ENCODE measurements at places on chromosomes 7 and 10.

GRCh38 chr10:33244354-33244967 lies 90.0 kb downstream of the NRP1 start:
- no peak for DNase-seq

- no peak for DNase-seq
These were observed 687.3 kb downstream of the DNAJB9 start for GRCh38 chr7:109256762-109257560.

DNA sequence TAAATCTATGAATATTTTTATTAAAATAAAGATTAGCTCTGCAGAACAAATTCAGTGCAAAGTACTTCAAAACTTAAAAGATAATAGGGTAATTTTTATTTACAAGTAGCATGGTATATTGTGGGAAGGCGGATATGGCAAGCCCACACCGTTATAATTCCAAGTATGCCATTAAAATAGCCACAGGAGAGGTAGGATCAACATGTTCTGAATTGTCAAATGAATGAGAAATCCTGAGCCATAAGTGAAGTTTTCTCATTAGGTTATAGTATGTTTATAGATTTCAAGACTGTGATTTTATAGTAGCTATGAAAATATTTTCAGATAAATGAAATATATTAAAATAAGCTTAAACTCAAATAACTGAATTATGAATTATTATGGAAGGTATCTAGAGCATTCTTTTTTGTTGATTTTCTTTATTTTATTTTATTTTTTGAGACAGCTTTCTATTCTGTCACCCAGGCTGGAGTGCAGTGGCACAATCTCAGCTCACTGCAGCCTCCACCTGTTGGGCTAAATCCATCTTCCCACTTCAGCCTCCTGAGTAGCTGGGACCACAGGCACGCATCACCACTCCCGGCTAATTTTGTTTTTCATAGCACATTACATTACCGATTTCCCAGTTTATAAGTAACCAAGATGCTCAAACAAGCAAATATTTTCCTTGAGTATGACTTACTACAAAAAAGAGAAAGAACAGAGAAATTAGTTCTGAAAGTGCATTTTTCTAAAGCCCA lies 956.6 kb downstream of the GATA3 start:
- no peak for DNase-seq

DNA sequence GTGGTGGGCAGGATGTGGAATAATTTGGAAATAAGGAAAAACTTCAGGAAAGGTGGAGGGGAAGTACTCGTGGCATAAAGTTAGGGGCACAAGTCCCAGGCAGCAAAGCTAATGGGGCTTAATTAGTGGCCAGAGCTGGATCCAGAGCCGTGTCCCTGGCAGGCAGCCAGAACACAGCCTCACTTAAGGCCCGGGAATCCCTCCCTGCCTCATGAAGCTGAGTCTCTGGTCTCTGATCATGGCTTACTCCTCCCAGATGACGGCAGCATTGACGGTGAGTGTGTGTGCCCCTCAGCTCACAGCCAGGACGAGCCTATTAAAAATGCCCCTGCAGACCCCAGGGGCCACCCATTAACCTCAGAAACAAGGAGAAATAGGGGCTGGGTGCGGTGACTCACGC lies 48.2 kb upstream of the NPTX2 start:
- no peak for DNase-seq

- DNase-seq: no peak
These were observed 1.0 kb downstream of the PSMC2 start for GRCh38 chr7:103348452-103348851.

GRCh38 chr10:78537018-78537417 lies 503.4 kb downstream of the RPS24 start:
- no peak for DNase-seq

- DNase-seq: no peak
These were observed 63.0 kb downstream of the VOPP1 start for GRCh38 chr7:55509322-55509721.

- no peak for DNase-seq
These were observed 552.4 kb upstream of the KCND2 start for GRCh38 chr7:119720541-119720940.

DNA sequence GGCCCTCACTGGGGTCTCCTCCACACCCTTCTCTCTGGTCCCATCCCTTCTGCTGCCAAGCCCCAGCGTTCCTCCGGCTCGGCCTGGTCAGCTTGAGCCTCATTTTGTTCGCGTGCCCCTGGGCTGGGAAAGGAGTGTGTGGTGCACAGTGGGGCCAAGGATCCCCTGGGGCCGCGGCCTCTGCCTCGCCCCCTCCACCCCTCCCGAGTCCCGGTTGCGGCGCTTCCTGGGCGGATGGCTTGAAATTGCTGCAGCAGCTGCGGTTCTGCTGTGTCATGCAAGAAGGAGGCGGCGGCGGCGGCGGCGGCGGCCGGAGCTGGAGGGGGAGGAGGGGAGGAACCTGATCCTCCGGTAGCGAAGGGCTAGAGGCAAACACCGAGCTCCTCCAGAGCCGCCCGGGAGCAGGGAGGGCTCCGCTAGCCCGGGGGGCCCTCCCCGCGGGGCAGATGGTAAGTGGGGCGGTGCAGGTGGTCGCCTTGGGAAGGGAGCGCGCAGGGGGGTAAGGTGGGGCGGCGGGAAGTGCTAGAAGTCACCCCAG lies 217.8 kb upstream of the MKLN1 start:
- DNase-seq: peak; percentile 77

- peak; percentile 42 for DNase-seq
These were observed 113.4 kb downstream of the BTRC start for GRCh38 chr10:101467286-101467770.

DNA sequence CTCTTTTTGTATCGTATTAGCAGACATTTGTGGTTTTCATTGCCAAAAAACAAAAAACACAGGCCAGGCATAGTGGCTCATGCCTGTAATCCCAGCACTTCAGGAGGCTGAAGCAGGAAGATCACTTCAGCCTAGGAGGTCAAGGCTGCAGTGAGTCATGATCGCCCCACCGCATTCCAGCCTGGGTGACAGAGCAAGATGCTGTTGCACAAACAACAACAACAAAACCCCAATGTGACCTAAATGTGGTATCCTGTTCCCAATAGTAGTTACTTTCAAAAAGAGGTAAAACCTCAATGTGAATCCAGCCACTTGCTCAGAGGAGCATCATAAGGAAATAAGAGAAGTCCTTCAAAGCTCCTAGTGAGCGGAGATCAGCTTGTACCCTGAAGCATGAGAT lies 45.8 kb upstream of the SKAP2 start:
- DNase-seq: no peak

GRCh38 chr7:79471283-79471682 lies 17.8 kb upstream of the MAGI2 start:
- DNase-seq: no peak

- DNase-seq: no peak
These were observed 12.2 kb downstream of the TES start for GRCh38 chr7:116222501-116222900.

DNA sequence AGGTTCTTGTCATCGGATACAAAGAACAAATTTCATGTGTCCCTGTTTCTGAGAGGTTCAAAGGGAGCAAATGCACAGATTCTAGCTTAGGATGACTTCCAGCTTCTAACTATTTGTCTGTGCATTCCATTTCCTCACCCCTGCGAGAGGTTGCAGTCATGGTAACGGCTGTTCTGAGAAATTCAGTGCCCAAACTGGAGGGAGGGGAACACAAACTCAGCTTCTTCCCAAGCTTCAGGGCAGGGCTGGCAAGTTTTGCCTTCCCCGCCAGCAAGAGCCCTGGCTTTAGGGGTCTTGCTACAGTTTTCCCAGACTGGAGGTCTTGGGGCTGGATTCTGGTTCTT lies 11.1 kb downstream of the FAS start:
- no peak for DNase-seq

DNA sequence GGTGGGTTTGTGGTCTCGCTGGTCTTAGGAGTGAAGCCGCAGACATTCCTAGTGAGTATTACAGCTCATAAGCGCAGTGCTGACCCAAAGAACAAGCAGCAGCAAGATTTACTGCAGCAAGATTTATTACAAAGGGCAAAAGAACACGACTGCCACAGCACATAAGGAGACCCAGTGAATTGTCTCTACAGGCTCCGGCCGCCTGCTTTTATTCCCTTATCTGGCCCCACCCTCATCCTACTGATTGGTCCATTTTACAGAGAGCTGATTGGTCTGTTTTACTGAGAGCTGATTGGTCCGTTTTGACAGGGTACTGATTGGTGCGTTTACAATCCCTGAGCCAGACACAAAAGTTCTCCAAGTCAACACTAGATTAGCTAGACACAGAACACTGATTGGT lies 82.1 kb downstream of the VIPR2 start:
- DNase-seq: no peak

GRCh38 chr10:116403740-116404250 lies 23.9 kb upstream of the PNLIPRP3 start:
- no peak for DNase-seq

GRCh38 chr7:23981314-23981713 lies 271.3 kb downstream of the STK31 start:
- DNase-seq: no peak

GRCh38 chr7:158976849-158977593 lies 120.7 kb downstream of the DYNC2I1 start:
- DNase-seq: peak; percentile 89

DNA sequence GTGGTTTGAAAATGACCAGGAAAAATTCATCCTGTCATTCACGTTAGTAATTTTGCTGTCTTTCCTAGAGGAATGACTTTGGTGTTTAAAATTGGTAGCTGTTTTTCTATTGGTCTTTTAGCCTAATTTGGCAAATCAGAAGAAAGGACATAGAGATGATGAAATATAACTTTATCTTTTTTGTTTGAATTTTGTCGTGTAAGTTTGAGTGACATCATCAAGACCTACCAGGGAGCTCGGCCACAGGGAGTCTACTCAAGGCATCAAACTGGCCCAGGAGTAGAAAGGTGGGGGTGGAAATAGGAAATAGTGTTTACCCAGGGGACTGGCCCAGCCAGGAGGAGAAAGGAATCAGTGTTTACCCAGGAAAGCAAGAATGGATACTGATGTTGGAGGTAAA lies 21.0 kb upstream of the TSPAN14 start:
- no peak for DNase-seq

GRCh38 chr10:76657337-76658012 lies 980.1 kb downstream of the KCNMA1 start:
- DNase-seq: no peak

DNA sequence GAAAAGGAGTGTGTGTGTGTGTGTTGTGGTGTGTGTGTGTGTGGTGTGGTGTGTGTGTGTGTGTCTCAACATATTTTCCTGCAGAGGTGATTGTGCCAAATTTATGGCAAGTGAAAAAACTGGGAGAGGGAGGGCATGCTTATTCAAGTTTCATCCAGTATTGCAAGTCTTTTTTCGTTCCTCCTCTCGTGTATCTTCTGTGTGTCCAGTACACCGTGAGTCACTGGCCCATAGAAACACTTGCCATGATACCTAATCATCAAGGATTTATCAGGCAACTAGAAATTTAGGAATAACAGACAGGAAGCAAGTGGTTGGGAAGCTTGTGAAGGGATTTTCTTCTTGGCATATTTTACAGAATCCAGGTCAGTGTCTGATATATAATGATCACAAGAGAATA lies 820.5 kb downstream of the GATA3 start:
- DNase-seq: no peak

DNA sequence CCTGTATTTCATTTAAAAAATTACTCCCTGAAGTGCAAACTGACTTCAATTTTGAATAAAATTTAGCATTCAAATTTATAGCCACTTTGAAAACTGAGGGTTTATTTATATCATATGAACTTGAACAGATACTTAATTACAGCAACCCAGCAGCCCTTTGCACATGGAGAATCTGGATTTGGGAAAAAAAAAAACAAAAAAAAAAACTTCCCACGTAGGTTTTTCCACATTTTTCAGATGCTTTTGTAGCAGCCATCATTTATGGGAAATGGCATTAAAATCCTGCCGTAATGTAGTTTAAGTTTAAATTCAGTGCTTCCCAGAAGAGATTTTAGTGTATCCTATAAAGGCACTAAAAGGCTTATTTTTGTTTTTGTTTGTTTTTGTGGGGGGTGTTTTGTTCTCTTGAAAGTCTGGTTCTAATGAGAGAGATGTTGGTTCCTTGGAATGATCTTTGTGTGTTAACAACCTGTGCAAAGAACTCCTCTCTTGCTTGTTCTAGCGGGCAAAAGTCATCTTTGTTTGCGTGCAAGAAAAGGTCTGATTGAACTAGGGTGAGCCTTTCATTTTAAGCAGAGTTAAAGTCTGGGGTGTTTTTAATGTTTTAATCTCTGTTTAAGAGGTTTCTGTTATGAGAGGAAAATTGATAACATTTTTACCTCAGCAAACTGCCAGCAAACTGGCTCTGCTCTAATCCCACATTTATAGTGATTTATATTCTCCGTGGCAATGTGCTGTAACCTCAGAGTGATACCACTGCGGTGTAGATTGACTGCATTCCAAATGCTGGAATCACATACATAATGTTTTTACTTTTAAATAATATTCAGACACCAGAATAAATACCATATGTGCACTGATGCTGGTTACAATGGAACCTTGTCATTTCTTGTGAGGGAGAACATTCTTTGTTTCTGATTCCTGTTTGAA lies 105.5 kb downstream of the WNT2 start:
- no peak for DNase-seq

DNA sequence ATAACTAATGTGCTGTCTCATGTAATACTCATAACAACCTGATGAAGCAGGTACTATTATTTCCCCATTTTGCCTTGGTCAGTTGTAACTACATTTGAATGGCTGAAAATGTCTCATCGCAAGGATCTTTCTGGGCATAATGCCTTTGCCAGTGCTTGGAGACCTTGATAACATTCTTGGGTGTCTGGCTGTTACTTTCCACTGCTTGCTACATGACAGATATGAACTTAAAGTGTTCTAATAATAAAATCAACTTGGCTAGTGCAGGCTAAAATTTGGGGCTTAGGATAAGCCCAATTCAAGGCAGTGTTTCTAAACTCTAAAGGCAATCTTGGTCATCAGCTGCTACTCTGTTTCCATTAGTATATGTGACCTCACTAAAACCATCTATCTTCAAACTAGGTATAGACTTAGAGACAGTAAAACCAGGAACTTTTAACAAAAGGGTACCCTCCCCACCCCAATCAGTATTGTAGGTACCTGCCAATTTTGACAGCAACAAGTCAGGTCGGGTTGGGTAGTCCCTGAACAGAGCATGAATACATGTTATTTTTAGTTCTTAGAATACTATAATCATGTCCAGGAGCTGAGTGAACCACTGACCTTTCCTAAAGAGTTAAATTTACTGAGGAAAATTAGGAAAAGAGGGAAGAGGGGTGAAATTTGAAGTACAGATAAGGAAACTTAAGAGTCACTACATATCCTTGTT lies 68.2 kb upstream of the AHR start:
- no peak for DNase-seq

GRCh38 chr7:107201795-107202450 lies 33.1 kb downstream of the HBP1 start:
- peak; percentile 31 for DNase-seq

Data from CD4-positive, alpha-beta T cell treated with Interleukin-4 for 1 hour (primary cell).